ENCODE measurements at places on chromosomes 12 and 14.

- no peak for DNase-seq
These were observed 17.1 kb downstream of the TMBIM4 start for GRCh38 chr12:66152732-66153131.

GRCh38 chr14:99554757-99555531, 49.1 kb downstream of the CCDC85C start:
- no peak for DNase-seq

DNA sequence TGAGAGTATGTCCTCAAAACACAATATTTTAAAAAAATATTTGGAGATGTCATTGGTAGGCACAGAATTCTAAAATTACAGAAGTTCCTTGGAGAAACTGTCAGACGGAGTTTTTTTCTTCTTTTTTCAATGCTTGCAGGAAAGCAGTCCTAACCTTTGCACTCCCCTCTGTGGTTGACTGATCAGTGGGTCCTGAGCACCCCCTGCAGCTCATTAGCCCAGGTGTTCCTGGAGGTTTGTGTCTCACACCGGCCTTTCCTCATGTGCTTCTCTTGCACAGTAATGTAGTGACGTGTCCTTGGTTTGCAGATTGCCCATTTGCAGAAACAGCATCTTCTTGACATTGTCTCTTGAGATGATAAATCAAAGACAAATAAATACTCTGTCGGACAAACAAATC, 513.0 kb downstream of the TMEM121 start:
- DNase-seq: no peak

- no peak for DNase-seq
These were observed 760 bp upstream of the MED13L start for GRCh38 chr12:116278279-116278626.

- no peak for DNase-seq
These were observed 357.9 kb downstream of the BCL11B start for GRCh38 chr14:98913967-98914650.

GRCh38 chr12:49518914-49519573, 19.8 kb upstream of the KCNH3 start:
- DNase-seq: no peak

DNA sequence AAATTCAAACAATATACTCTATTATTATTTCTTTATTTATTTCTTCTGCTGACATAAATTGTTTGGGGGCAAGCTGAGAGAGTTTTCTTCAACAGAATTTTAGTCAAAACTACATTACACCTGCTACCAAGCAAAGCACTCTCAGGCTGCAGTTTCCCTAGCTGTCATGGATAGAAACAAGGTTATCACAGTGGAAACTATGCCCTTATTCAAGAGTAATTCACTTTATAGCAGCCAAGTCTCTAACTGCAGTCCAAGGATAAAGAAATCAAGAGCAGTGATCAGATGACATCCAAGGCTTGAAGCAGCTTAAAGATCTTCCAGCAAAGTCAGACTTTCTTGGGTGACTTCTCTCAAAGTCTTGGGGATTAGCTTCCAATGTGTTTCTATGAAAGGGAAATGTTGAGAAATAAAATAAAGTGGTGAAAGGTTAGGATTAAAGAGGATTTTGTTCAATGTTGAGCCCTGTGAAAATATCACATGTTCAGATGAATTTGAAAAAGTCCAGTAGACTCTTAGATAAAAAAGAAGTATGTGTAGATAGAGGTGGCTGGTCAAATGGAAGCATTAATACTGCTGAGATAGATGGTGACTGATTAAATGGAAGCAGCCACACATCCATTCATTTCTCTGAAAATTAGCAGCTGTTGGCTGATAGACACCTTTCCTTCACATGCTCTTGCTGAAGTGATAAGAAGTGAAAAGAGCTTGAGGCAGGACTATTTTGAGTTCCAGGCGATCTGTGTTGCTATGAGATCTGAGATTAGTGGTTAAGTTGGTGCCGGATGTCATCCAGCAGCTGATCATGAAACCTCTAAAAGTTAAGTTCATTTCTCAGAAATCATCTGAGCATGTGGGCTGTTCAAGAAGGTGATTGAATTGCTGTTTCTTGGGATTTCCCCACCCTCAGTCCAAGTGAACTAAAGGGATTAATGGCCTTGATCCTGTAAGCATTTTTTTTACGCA, 257.8 kb upstream of the BTG1 start:
- DNase-seq: no peak

GRCh38 chr12:31406345-31406744, 80.4 kb upstream of the SINHCAF start:
- no peak for DNase-seq

DNA sequence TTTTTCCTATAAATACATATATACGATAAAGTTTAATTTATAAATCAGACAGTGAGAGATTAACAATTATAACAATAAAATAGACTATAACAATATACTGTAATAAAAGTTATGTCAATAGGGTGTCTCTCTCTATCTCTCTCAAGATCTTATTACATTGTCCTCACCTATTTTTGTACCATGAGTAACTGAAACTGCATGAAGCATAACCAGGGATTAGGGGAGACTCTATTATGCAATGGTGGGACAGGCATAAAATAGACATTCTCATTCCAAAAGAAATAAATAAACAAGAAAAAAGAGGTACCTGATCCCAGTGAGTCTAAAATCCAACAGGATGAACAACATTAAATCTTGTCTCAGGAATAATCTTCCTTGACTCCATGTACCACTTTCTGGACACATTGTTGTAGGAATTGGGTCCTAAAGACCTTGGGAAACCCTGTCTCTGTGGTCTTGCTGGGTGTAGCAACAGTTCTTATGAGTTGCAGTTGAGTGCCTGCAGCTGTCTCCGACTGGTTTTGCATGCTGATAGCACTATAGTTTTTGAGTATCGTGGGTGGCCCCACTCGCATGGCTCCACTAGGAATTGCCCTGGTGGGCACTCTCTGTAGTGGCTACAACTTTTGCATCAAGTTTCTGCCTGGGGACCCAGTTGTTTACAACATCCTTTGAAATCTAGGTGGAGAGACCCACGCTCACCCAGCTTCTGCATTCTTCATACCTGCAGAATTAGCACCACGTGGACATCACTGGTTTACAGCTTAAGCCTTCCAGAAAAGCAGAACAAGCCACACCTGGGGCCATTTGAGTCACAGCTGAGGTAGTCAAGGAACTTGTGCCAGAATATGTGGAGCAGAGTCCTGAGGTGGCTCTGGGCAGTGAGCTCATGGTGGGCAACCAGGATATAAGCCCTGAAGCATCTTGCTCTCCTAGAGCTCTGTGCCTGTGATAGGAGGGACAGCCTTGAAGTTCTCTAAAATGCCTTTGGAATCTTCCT, 204.7 kb downstream of the KITLG start:
- no peak for DNase-seq

GRCh38 chr12:111557271-111558106, 41.6 kb downstream of the ATXN2 start:
- DNase-seq: no peak

DNA sequence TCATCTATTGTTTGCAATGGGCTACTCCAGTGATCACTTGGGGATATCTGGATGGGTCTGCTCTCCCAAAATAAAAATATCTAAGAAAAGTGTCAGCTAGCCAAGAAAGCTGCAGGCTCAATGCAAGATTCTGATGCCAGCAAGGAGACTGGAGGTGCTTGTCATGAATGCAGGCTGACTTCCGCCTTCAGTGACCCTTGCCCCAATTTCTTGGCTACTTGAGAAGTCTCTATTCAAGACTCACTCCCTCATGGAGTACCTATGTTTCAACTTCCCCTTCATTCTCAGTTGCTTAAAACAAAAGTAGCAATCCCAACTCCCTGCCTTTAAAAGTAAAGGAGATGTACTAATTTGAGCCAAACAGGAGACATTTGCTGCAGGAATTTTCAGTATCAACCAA, 123.9 kb downstream of the GPR65 start:
- no peak for DNase-seq

GRCh38 chr14:103731916-103732867, 16.6 kb downstream of the ZFYVE21 start:
- DNase-seq: no peak

Measured in iPS DF 6.9 (cell line).